ENCODE measurements at places on chromosomes 12 and 14.

DNA sequence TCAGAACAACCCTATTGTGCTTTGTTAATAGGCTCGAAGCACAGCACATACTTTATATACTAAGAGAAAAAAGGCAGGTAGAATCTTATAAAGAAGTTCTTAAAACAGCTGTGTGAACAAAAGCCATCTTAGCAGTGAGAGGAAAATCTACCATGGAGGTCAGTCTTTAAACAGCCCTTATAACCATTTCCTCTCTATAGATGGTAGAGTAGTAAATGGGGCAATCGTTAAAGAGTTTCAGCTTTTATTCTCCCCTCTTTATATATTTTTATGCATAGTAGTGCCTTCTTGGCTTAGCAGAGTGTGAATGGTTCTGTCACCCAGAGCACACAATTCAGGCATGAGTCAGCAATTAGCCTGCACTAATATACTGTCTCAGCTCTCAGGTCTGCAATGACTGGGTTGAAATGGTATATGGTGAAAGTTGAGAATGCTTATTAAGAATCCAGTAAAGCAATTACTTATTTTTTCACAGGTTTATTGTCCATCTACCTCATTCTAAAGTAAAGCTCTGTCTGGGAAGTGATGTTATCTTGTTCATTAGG is 305.0 kb downstream of the NELL2 start:
- no peak for DNase-seq

DNA sequence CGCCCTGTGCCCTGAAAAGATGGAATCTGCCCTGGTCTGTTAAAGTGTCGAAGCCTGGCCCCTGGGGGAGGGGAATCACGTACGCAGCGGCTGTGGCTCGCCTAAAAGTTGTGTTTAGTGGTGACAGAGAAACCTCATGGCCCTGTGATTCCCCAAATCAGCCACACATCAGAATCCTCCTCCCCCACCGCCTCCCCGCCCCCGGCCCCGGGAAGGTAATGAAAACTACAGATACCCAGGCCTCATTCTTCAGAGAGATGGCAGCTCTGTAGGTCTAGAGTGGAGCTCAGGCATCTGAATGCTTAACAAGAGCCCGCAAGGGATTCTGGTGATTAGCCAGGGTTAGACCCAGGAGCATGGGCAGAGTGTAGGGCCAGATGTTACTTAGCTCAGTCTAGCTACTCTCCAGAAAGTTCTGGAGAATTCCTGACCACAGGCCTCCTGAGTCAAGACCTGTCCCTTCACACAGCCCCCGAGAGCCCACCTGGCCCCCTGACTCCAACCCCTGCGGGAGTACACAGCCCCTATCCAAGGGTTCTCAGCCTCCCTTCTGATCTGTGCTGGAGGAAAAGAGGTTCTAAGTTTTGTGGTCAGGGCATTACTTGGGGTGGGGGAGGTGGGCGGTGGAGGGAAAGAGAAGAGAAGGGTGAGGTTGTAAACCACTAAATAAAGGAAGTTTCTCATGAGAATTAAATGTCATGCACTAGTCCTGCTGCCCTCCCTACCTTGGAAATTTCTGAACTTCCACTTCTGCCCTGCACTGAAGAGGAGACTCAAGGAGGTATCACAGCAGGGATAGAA is 114.8 kb downstream of the PLXNC1 start:
- peak; percentile 69 for DNase-seq

- no peak for DNase-seq
Measured at GRCh38 chr14:24613241-24613640, 3.8 kb upstream of the GZMH start.

DNA sequence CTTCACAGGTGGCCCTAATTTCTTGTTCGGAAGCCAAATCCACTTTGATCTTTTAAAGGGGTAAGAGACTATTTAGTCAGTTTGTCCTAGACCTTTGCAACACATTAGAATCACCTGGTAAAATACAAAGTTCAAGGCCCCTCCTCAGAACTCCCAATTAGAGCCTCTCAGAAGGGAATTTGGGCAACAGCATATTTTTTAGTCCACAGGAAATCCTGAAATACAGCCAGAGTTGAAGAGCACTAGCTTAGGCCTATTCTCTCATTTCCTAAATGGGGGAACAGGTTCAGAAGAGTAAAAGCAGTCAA is 151.3 kb upstream of the FSCB start:
- DNase-seq, result no peak

DNA sequence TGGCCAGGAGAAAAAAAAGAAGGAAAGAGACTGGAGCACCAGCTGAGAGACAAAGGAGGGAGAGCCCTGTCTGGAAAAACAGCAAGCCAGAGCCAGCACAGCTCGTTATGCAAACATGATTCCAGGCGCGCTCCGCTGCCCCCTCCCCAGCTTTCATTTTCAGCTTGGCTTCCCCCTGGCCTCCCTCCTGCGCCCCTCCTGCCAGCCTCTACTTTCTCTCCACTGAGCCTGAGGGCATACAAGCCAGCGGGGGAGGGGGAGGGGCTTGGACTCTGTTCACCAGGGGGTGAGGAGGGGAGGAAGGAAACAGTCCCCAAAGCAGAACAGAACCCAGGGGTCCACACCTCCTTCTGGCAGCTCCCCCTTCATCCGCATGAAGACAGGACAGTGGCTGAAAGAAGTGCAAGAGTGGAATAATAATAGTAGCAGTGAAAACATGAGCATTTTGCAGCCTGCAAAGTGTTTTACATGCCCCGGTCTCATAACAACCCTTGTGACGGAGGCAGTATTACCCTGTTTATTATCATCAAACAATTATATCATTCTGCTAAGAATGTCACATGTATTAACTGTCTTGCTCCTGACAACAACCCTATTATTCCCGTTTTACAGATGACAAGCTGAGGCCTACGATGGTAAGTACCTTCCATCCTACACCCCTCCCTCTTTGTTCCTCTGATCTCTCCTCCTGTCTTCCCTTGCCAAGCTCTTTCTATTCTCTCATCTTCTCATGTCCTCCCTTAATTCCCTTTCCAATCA is 24.2 kb downstream of the SMUG1 start:
- DNase-seq, result no peak

DNA sequence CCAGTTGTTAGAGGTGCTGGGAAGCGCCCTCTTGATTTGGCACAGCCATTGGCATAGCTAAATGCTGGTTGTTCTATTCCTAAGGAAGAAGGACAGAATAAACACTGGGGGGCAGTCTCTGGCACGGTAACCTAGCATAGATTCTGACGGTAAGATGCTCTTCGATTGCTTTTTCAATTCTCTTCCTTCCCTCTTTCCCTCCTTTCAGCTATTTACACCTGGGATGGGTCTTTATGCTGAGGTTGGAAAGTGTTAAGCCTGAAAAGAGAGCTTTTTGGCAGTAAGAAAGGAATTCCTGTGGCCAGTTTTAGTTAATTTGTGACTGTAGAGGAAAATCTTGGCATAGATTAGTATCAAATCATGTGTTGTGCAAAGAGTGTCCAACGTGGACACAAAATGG is 162.8 kb downstream of the SNAPC1 start:
- no peak for DNase-seq

- DNase-seq, result no peak
Measured at GRCh38 chr14:100893760-100894159, 9.8 kb downstream of the RTL1 start.

- no peak for DNase-seq
Measured at GRCh38 chr14:106107703-106108102, 581.3 kb downstream of the TMEM121 start.

DNA sequence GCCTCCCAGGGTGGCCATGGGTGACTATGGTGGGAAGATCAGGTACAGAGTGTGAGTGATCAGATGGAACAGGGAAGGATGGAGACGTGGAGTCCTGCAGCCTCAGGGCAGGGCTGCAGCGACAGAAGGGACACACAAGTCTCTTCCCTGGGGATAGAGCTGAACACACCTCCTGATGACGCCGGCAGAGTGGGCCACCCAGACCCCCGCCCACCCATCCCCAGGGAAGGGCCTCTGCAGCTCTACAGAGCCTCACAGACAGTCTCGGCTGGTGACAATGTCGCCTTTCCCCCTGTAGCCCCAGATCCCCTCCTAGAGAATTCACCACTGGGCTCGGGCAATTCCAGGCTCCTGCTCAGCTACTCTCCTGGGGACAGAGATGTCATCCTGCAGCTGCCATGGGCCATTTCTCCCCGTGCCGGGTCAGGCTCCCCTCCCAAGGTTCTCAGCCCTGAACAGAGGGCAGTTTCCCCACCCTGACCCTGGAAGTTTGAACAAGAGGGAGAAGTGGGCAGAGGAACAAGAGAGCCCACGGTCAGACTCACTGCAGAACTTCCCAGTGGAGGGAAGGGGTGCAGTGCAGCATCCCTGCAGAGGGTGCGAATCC is 115.7 kb downstream of the NCOR2 start:
- no peak for DNase-seq
